ENCODE measurements at places on chromosomes 1 and 21. TPM values are rescaled to one million over a fixed set of nuclear protein-coding genes. Genes with fewer than 3 reads are reported as not detected.

- no peak for DNase-seq
These were observed 27.7 kb downstream of the VASH2 start for GRCh38 chr1:212977781-212978645.

- no peak for DNase-seq
These were observed 27.5 kb downstream of the RNF19B start for GRCh38 chr1:32937061-32937460.

- no peak for DNase-seq
These were observed 46.2 kb downstream of the OSBPL9 start for GRCh38 chr1:51663105-51663504.

DNA sequence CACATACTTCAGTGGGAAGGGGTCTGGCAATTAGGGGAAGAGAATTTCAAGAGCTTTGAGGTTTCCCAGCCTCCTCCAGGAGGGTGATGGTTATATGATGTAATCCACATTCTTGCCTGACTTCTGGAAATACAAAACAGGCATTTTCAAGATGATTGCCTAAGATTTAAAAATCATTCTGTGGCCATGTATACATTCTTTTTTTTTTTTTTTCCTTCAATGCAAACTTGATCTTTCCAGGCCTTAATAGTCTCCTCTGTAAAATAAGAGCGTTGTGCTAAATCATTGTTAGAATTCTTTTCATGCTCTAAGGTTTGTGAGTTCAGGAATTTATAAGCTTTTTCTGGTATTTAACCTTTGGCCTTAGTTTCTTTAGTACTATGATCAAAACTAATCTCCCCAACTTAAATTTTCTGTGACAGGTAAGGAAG lies 192.3 kb upstream of the HMCN1 start:
- no peak for DNase-seq

DNA sequence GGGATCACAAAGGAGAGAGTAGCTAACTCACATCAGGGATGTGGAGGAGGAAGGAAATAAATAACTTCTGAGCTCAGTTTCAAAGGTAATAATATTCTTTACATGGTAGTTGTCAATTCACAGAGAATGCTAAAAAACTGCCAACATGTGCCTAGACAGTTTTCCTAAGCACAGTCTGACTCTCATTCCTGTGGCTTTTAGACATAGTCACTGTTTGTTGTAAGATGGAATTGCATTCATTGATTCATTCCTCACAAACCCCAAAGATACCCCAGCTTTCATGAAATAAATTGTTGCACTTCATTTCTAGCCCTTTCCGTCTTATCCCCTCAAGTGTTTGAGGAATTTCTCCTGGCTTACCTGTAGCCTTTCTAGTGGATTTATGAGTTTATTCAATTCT lies 263.9 kb downstream of the NTNG1 start:
- DNase-seq = no peak

GRCh38 chr1:155127967-155128754 lies 485 bp downstream of the EFNA1 start:
- DNase-seq = no peak

GRCh38 chr1:43861337-43861736 lies 72.3 kb upstream of the ARTN start:
- no peak for DNase-seq

GRCh38 chr21:40566486-40566885 lies 280.5 kb downstream of the DSCAM start:
- DNase-seq = no peak

DNA sequence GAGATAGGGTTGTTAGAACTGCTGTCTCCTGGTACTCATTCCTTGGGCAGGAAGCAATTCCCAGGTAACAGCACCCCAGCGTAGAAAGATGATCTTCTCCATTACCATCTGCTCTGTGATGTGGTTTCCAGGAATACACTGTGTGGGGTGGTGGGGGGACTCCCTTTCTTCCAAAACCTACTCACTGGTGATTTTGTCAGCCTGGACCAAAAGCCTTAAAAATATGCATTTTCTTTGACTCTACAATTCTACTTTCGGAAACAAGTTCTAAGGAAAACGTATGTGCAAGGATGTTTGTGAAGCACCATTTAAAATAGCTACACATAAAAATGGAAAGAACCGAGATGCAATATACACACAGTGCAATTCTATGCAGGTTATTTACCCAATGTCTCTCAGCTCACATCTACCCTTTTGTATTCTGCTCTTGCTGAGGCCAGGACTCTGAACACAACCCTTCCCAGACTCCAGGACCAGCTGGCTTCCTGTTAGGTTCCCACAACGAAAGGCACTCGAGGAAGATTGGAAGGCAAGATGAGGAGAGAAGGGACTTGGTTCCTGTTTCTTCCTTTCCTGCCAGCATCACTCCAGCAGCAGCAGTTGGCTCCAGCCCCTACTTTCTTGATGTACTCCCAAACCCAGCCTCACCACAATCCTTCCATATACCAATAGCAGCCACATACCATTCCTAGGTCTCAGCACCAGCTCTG lies 33.0 kb upstream of the GJB5 start:
- DNase-seq = no peak

DNA sequence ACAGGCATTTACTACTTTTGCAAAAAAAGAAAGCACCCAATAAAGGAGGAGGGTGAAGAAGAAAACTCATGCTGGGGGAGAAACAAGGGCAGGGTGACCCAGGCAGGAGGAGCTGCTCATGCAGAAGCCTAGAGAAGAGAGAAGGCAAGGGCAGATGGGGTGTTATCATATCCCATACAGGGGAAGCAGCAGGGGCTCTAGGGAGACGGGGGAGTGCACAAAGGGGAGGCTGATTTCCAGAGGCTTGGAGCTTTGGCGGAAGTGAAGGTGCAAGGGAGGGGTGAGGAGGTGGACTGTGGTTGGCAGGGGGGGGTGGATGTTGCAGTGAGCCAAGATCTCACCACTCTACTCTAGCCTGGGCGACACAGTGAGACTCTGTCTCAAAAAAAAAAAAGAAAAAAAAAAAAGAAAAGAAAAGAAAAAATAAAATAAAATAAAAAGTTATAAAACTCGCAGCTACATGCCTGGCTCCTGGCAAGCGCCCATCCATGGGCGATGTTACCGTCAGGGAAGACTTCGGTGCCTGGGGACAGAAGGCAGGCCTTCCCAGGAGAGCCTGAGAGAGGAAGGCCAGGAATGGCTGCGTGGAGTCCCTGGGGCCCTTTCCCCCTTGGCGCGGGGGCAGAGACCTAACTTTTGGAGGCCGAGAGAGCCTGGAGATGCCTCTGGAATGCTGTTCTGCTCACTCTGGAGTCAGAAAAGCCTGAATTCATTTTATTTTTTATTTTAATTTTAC lies 3.3 kb upstream of the FCN3 start:
- DNase-seq = no peak

GRCh38 chr1:179228783-179229213 lies 679 bp downstream of the ABL2 start:
- peak; percentile 71 for DNase-seq

DNA sequence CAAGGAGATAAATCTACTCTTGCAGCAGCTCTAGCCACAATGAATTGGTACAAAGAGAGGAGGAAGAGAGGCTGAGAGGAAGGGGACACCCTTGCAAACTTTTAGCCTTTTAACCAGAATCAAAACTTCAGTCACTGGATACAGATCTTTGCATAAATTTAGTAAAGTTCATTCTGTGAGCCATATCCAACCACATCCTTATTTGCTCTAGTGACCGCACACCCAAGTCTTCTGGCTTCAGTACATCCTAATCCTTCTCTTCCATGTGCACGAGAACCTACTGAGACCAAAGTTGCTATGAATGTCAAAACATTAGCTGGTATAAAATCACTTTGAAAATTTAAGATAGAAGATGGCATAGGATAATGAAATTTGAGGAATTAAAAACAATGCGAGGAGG lies 21.9 kb upstream of the PLD5 start:
- DNase-seq = no peak

GRCh38 chr1:172609528-172609927 lies 49.4 kb upstream of the FASLG start:
- no peak for DNase-seq

- no peak for DNase-seq
These were observed 1788.1 kb downstream of the BRINP3 start for GRCh38 chr1:188689542-188689941.

DNA sequence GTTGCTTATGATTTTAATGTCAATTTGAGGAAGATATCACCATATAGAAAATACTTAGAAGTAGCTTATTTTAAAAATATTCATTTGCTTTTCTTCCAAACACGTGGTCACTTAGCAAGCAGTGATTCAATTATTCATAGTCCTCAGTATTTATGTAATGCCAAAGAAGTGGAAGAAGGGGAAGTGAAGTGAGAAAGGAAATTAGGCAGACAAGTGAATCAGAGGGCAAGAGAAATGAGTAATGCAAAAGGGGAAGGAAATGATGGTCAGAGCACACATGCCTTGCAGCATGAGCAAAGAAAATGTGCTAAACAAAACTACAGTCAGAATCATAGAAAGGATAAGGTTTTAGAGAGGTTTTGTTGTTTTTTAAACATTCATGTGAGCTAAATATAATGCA lies 31.8 kb downstream of the SDCCAG8 start:
- no peak for DNase-seq

DNA sequence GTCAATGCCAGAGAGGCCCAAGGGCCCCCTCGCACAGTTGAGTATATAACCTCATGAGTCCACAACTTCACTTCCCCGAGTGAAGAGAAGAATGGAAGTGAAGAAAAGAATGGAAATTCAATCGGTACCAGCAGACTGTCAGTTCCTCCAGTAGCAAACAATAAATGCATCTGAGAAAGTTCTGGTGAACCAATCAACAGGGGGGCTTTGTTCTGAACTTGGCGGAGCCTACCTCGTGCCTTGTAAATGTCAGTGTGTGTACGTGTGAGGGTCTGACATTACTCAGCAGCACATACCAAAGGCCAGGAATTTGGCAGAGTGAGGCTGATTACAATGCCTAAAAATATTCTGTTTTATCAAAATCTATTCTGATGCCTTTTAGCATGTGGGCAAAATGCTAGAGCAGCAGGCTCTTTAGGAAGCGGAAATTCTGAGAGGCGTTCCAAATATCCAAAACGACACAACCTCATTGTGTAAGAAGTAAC lies 238.5 kb downstream of the LTN1 start:
- DNase-seq = no peak

GRCh38 chr1:158016651-158017335 lies 23.3 kb downstream of the KIRREL1 start:
- no peak for DNase-seq

DNA sequence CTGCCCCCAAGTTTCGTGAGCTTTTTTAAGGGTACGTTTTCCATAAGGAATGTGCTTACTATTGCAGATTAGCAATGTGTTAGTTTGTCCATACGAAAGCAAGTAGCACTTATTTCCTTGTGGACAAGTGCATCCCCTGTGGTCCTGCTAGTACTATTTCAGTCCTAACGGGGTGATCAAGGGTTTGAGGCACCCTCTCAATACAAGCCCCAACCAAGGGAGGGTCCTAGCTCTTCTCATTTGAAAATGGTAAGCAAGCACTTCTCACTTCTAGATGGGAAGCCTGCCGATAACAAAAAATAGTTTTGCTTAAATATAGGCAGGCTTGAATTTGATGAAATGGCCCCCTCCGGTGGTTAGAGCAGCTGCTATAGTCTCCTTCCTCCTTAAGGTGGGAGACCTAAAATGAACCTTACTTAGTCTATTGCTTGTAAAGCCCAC lies 64.0 kb upstream of the HMCN1 start:
- peak; percentile 69 for DNase-seq

DNA sequence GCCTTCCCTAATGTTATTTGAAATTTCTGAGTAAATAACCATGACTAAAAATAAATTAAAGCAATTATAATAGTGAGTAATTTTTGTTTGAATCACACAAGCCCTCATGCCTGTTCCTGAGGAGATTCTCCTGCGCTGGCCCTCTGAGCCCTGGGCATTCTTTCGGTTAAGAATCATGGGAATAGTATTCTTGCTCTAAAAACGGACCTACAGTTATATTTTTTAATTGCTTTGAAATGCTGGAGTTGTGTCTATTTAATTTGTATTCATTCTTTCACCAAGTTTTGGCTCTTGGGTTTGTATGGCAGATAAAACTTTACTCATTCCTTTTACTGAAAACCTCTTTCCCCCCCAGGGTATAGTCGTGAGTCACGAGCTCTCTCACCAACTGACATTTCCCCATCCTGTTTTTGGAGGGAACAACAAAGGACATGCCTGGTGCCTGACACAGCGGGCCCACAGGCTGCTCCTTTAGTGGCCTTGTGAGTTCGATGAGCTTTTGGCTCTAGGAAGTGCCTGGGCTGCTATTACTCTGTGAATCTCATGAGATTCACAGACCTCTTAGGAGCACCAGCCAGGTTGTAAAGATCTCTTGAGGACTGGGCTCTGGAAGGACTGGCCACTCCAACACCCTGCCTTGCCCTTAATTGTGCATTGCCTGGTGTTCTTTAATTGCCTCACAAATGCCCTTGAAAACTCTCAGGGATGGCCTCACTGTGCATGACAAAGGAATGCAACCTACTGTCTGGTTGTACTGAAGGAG lies 58.6 kb downstream of the DDR2 start:
- DNase-seq = no peak

DNA sequence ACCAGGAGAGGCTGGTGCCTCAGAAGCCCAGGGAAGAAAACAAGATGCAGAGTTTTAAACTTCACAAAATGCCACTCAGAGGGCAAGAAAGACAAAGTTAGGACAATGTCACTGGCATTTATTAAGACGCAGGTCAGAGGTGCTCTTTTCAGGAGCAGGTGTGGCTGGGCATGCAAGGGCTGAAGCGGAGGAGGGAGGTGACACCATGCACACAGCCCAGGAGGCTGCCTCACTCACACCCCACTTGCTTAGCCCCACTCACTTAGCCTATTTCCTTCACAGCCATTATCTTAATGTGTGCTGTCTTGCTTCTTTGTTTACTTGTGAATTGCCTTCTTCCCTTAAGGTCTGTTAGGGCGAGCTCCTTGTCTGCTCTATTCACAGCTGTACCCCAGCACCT lies 17.2 kb downstream of the HIVEP3 start:
- DNase-seq = no peak

DNA sequence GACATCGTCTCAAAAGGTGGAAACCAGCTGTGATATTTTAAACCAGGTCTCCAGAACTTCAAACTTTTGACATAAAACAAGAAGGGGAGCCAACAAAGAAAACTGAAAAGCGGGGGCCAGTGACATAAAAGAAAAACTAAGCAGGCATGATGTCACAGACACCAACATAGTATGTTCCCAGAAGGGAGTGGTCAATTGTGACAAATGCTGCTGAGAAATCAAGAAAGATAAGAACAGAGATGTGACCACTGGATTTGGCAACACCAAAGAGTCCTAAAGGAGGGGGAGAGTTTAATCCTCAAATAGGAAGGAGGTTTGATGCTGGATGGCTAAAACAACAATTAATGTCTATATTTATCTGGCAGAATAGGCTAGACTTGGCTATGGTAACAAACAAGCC lies 2.3 kb upstream of the RNF19B start:
- DNase-seq = no peak

DNA sequence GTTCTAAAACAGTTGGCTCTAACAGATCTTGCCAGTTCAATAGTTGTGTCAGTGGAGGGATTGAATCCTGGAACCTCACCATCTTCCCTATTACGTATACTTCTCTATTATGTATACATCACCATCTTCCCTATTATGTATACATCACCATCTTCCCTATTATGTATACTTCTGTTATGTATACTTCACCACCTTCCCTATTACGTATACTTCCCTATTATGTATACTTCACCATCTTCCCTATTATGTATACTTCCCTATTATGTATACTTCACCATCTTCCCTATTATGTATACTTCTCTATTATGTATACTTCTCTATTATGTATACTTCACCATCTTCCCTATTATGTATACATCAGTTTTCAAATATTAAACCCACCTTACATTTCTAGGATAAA lies 34.4 kb upstream of the HP1BP3 start:
- no peak for DNase-seq

The PTPRF gene
- total RNA-seq = 197 TPM

The ALPL gene
- total RNA-seq = 8.4 TPM

The C1orf216 gene
- total RNA-seq = 7.4 TPM

The RNASEL gene
- total RNA-seq = 12.1 TPM

The HJV gene
- total RNA-seq = not detected

The TNNI3K gene
- 1.4 TPM for total RNA-seq

The ADSS2 gene
- total RNA-seq = 50.3 TPM

Measured in kidney (tissue), 22 donors.